ENCODE measurements at places on chromosomes 7 and 10.

DNA sequence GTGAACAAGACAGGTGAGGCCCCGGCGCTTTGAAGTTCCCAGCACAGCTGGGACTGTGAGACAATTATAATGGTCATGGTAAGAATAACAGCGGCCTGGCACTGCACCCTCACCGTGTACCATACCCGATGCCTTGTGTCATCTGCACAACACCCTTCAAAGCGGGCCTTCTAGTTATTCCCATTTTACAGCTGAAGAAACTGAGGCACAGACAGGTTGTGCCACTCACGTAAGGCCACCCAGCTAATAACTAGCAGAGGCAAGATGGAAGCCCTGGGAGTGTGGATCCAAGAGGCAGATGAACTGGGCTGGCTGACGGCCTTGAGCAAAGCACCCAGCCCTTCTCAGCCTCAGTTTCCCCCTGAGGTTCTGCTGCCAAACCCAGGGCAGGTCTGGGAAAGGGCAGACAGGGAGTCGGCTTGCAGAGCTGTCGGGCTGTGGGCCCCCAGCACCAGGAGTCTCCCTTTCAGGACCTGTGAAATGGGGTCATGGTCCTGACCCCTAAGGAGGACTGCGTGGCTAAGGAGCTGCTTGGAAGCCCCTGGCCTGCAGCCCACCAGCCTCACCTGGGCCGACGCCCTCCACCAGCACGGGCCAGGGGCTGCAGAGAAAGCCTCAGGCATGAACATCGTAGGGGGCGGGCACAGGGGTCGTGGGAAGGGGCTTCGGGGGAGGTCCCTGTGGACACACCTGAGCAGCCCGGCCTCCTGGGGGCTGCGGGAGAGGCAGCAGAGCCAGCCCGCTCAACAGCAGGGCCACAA is 15.3 kb upstream of the LFNG start:
- H3K27me3 ChIP-seq, result no peaks in the 10 kb centered on the region
- no peak overlapping the region for H3K27ac ChIP-seq
- H3K36me3 ChIP-seq, result no peaks in the 10 kb centered on the region
- DNase-seq, result peak; percentile 79
- H3K4me3 ChIP-seq, result no peak overlapping the region
- H3K4me1 ChIP-seq, result no peaks in the 10 kb centered on the region

DNA sequence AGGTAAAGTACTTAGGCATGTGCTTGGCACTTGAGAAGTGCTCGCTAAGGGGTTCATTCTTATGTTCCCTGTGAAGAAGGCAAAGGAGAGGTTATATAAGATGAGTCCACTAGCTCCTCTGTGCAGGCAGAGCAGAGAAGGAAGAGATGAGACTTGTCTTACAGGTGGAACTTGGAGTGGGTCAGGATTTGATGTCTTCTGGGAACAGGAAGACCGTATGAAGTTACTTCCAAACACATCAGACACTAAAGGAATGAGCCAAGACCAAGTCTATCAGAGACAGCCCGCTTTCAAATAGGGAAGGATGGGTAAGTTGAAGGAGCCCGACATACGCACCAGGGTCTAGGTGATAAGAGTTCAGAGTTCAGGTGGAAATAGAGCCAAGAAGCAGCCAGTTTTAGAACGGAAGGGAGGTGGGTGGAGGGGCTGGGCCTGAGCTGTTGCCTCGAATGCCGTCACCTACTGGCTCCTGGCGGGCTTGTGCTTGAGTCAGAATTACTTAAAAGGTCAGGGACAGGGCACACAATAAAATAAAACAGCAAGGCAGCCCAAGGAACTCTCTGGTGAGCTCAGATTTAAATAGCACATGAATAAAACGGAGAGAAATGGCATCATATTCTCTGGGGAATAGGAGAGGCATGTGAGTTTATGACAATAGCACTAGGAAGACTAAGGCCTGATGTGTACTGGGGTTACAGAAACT is 56.1 kb upstream of the GRB10 start:
- no peaks in the 10 kb centered on the region for H3K4me1 ChIP-seq
- H3K27me3 ChIP-seq, result no peaks in the 10 kb centered on the region
- H3K27ac ChIP-seq, result no peak overlapping the region
- H3K36me3 ChIP-seq, result no peaks in the 10 kb centered on the region
- H3K4me3 ChIP-seq, result no peak overlapping the region

GRCh38 chr7:132677918-132678317 is 101.6 kb upstream of the PLXNA4 start:
- no peak overlapping the region for H3K4me3 ChIP-seq
- no peak overlapping the region for H3K27ac ChIP-seq
- H3K27me3 ChIP-seq, result no peaks in the 10 kb centered on the region
- H3K36me3 ChIP-seq, result no peaks in the 10 kb centered on the region

DNA sequence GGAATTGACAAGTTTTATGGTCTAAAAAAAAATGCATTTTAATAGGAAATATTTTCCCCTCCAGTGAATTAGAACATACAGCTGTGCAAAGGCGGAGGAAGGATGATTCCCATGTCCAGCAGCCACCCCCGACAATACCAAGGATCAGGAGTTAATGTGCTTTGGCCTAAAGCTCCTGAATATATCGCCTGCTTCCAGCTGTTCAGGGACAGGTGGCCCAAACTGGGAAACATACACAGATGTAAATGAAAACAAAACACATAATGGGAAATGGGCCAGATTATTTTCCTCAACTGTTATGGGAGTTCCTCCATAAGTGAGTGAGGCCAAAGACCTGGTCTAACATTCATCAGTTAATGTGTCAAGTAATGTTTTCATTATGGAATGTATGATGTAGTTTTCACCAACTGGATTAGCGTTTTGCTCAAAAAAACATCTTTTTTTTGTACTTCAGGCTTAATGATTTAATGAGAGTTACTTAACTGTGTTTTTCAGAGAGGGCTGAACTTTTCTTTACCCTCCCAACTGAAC is 55.1 kb upstream of the LAMB1 start:
- H3K27ac ChIP-seq, result no peak overlapping the region
- H3K36me3 ChIP-seq, result no peaks in the 10 kb centered on the region
- DNase-seq, result peak; percentile 91
- H3K4me3 ChIP-seq, result no peak overlapping the region
- no peaks in the 10 kb centered on the region for H3K27me3 ChIP-seq
- H3K4me1 ChIP-seq, result no peaks in the 10 kb centered on the region

DNA sequence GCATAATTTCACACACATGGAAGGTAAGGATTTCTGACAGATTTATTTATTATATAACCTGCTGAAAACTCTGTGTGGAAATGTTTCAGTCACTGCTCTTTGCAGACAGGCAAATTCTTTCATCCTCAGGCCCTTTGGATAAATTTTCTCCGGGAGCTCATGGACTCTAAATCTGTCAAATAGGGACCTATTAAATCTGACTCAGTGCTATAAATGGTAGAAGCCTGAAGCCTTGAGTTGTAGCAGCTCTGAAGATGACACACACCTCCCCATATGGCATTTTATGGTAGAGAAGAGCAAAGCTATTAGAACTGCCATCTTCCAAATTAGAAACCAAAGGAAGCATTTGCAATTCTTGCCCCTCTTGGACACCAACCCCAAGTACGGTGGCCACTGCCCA is 808.7 kb downstream of the XPNPEP1 start:
- H3K27ac ChIP-seq, result no peak overlapping the region
- no peaks in the 10 kb centered on the region for H3K27me3 ChIP-seq
- peak; percentile 5 for DNase-seq
- H3K36me3 ChIP-seq, result no peaks in the 10 kb centered on the region

DNA sequence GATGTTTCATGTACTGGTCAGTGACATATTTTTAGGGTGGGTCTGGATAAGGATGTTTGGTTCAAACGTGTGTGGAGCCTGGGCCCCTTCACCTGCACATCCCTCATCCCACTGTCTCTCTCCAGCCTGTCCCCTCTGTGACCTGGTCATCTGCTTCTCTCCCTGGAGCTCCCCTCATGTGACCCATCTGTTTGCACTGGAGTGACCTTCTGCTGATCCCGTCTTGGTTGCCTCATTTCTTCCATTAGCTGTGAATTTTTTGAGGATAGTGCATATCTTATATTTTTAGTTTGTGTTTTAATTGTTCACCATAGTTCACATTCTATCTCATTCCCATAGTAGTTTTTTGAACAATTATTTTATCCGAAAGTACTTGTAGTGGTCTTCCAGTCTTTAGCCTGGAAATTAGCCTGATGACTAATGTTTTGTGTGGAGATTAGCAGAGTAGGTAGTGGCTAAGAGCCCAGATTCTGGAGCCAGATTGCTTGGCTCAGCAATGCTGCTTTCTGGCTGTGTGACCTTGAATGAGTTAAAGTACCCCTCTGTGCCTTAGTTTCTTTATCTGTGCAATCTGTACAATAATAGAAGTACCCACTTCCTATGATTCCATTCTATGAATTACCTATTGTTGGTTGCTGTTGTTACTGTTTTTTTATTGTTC is 224.5 kb downstream of the LRMDA start:
- H3K4me3 ChIP-seq, result no peak overlapping the region
- no peaks in the 10 kb centered on the region for H3K36me3 ChIP-seq
- H3K27me3 ChIP-seq, result no peaks in the 10 kb centered on the region

DNA sequence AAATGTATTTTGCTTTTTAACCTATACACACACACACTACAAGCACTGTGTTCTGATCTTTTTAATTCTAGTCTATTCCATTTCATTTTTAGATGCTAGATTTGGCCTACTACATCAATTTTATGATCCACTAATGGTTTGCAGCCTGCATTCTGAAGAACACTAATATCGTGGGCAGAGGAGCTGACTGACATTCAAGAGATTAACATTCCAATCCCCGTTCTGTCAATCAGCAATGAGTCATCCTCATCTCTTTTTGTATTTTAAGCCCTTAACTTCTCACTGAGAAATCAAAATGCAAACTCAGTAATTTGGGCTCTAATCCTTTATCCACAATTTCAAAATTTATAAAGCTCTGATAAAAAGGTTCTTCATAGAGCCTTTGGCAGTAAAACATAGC is 47.1 kb upstream of the GAD2 start:
- H3K27me3 ChIP-seq, result no peaks in the 10 kb centered on the region
- H3K36me3 ChIP-seq, result no peaks in the 10 kb centered on the region
- no peak overlapping the region for H3K27ac ChIP-seq
- H3K4me3 ChIP-seq, result no peak overlapping the region
- no peaks in the 10 kb centered on the region for H3K4me1 ChIP-seq
- no peak for DNase-seq

DNA sequence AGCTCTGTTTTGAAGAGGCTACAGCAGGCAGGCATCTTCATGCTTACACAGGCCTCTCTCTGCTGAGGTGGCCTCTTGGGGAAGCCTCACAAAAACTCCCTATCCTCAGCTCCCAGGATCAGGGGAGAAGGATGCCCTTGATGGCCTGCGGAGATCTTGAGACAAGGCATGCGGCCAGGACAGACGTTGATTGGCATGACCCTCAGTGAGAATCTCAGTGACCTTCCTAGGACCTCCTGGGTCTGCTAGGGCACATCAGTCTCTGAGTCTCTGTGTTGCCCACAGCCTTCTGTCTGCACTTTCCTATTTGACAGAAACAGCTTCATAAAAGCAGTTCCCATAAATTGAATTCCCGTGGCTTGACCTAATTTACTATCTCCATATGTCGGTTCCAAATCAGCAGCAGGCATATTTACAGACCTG is 1005.8 kb upstream of the C7orf33 start:
- no peak for DNase-seq
- no peaks in the 10 kb centered on the region for H3K36me3 ChIP-seq
- H3K4me3 ChIP-seq, result no peak overlapping the region
- no peak overlapping the region for H3K27ac ChIP-seq

- DNase-seq, result no peak
- no peaks in the 10 kb centered on the region for H3K36me3 ChIP-seq
- no peak overlapping the region for H3K4me3 ChIP-seq
- H3K27ac ChIP-seq, result no peak overlapping the region
These were observed 177.0 kb downstream of the ZNF438 start for GRCh38 chr10:30854656-30855055.

DNA sequence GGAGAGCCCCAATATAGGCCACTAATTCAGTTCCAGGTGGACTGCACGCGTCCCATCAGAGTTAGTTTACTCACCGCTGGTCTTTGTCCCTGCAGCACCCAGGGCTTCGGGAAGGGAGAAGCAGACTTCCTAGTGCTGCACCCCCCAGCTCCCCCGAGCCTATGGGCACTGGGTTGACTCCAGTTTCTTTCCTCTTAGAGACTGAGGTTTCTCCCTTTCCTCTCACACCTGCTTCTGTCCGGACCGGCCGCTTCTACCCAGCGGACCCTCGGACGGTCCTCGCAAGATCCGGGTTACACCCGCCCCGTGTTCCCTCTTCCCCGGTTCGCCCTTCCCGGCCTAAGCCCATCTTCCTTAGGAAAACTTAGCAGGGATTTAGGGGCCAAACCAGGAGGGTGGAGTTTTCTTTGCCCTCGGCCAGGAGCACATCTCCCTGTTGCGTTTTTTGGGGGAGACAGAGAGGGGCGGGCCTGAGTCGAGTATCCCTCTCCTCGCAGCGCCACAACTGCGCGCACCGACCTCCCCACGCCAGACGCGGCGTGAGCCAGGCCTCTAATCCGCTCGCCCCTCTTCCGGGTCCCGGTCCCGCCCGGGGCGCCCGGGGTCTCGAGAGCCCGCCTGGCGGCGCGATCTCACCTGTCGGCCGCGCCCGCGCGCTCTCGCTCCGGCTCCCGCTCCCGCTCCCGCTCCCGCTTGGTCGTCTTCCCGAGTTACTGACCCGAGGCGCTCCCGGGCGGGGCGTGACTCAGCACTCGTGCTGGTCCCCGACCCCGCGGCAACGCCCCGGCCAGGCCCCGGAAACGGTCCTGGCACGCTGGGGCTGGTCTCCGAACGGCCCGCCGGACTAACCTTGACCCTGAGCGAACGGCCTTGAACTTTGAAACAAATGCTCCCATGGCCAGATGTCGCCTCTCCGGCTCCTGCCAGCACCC is at the start of gene AIFM2:
Gene AIFM2, minus strand, starts transcription at position 728 of the 932 bp plus-strand sequence. CDS start 8,741 bp downstream, outside the sequence.
- DNase-seq, result peak; percentile 84
- H3K36me3 ChIP-seq, result no peaks in the 10 kb centered on the region
- peak within 1 kb of the TSS; percentile 66 for H3K4me3 ChIP-seq
- peak within 1 kb of the TSS; percentile 77 for H3K27ac ChIP-seq
- peaks cover 6% of the 10 kb centered on the region for H3K4me1 ChIP-seq
- no peaks in the 10 kb centered on the region for H3K27me3 ChIP-seq

DNA sequence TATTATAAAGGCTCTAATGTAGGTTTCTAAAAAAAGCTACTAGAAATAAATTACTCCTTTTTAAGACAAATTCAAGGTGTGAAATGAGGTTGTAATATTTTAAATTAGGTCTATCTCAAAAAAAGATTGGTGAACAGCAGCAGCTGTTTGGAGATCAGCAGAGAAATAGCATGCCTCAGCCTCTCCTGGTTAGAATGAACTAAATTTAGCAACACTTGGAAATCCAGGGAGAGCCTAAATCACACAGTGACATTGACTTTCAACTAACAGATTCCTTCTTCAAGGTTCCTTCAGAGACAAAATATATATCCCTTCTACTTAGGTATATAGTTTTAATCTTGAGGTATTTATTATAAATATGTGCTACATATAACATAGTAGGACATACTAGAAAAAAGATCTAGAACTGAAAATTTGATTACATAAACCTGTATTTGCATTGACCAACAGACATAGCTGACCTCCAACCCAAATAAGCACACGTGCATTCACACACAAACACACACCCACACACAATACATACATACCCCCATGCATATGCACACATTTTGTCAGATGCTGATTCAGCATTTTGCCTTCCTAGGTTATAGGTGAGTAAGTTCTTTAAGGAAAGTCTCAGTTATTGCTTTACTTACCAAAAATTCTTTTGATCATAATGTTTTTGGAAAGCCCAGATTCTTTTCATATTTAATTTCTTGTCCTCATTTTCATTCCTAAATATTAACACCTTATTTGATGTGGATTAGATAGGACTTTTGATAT is 47.3 kb downstream of the DGKB start:
- no peaks in the 10 kb centered on the region for H3K27me3 ChIP-seq
- no peak overlapping the region for H3K4me3 ChIP-seq
- no peaks in the 10 kb centered on the region for H3K36me3 ChIP-seq
- H3K4me1 ChIP-seq, result no peaks in the 10 kb centered on the region
- no peak for DNase-seq
- no peak overlapping the region for H3K27ac ChIP-seq

Measured in kidney (tissue), 22 donors.